Uterus (tissue), 4 donors: ENCODE measurements at places on chromosomes 13 and 19. TPM values are rescaled to one million over a fixed set of nuclear protein-coding genes. Genes with fewer than 3 reads are reported as not detected.

The COX6B2 gene
- not detected for total RNA-seq

The ZNF428 gene
- 50.3 TPM for total RNA-seq

The FPR1 gene
- total RNA-seq: 2.3 TPM

The IRGC gene
- not detected for total RNA-seq

The DHDH gene
- total RNA-seq: 0.95 TPM

The KLK1 gene
- not detected for total RNA-seq

The CNMD gene
- total RNA-seq: not detected

The PLVAP gene
- total RNA-seq: 124 TPM

The CBLC gene
- 5.8 TPM for total RNA-seq

The MEIOSIN gene
- total RNA-seq: not detected

The ZNF497 gene
- not detected for total RNA-seq

The MYH14 gene
- 1.5 TPM for total RNA-seq

The NKG7 gene
- 3.6 TPM for total RNA-seq

The SLC8A2 gene
- total RNA-seq: 17.8 TPM

The SIGLEC9 gene
- 2.6 TPM for total RNA-seq

The HSD17B14 gene
- total RNA-seq: 8.8 TPM

The SKA3 gene
- total RNA-seq: 20.9 TPM

DNA sequence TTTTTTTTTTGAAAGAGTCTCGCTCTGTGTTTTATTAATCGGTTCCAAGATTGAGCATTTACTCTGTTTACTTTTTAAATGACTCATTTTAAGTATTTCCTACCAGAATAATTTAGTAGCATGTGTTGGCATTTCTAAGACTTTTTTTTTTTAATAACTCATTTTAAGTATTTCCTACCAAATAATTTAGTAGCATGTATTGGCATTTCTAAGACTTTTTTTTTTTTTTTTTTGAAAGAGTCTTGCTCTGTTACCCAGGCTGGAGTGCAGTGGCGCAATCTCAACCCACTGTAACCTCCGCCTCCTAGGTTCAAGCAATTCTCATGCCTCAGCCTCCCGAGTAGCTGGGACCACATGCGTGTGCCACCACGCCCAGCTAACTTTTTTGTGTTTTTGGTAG lies 13.1 kb downstream of the SETDB2 start:
- no peak for DNase-seq

DNA sequence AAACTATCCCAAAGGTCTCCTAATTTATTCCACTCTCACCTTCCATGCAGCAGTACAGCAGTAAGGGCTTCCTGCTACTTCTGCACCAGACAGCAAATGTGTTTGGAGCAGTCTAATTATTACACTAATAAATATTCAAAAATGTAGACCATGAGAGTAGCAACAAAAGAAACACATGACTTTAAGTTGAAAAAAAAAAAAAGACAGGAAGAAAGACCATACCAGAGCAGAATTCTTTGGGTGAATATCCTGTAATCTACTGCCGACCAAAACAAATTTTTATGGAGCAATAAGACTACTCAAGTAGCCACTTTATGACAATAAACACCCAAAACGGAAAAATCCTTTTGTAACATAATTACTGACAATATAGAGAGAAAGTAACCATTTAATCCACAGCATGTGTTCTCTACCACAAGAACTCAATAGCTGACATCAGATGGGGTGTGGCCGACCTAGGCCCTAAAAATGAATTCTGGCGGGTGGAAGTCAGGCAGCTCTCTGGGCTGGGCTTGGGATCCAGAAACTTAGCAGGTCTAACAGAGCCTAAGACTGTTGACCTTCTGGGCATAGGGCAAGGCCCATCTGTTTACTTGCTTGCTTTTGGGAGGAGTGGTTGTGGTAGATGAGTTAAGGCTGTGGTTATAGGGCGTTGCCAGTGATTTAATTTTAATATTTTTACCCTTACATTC lies 4.6 kb downstream of the KLF12 start:
- DNase-seq: no peak

- DNase-seq: no peak
Measured at GRCh38 chr13:27176470-27177410, 5.1 kb upstream of the USP12 start.

DNA sequence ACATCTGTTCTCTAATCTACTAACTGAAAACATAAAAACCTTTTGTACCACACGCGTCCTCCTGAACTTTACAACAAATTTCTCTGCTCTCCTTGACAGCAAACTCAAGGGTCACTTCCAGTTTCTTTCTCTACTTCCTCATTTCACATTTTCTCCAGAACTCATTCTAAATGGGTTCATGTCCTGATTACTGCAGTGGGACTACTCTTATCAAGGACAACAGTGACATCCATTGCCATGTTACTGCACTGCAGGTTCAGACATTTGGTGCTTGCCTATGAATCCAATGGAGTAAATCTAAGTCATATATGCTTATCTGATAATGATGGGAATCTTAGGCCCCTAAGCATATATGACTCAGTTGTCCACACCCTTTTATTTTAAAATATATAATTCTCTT lies 35.3 kb downstream of the FPR3 start:
- DNase-seq: no peak

DNA sequence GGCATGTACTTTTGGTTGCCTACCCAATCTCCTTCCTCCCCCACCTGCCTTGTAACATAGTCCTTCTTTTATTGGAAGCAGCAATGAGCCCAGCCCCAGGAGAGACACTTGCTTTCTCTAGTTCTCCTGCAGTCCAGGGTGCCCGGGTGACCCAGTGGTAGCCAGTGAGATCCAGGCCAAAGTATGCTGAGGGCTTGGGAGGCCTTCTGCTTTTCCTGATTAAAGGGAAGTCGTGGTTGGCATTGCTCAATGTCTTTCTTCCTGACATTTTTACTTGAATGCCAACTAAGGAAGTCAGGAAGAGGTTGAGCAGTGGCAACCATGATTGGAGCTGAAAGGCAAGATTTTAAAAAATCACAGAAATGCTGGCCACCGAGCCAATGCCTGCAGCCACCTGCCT lies 25.7 kb downstream of the CNMD start:
- DNase-seq: no peak

DNA sequence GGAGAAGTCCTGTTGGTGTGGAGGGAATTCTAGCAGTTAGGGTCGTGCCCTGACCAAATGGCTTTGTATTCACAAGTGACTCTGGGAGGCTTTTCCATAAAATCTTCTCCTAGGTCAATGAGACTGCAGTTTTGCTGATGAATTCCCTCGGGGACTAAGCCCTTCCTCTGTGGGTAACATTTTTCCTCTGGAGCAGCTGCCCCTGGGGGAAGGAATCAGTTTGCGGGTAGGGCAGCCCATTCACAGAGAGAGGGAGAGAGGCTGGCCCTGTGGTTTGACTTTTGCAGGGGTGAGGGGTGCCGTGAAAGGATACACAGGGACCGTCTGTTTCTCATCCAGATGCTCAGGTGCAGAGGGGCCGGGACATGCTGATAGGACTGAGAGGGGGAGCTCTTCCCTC lies 67.3 kb downstream of the ERICH6B start:
- no peak for DNase-seq

- no peak for DNase-seq
Measured at GRCh38 chr19:35216833-35217648, 11.5 kb downstream of the FAM187B start.

GRCh38 chr13:92829930-92830329 lies 396.7 kb upstream of the GPC6 start:
- DNase-seq: no peak

GRCh38 chr19:3024870-3025548 lies 4.1 kb downstream of the TLE2 start:
- no peak for DNase-seq

- DNase-seq: peak; percentile 86
Measured at GRCh38 chr19:16825312-16826052, 3.7 kb upstream of the SIN3B start.

DNA sequence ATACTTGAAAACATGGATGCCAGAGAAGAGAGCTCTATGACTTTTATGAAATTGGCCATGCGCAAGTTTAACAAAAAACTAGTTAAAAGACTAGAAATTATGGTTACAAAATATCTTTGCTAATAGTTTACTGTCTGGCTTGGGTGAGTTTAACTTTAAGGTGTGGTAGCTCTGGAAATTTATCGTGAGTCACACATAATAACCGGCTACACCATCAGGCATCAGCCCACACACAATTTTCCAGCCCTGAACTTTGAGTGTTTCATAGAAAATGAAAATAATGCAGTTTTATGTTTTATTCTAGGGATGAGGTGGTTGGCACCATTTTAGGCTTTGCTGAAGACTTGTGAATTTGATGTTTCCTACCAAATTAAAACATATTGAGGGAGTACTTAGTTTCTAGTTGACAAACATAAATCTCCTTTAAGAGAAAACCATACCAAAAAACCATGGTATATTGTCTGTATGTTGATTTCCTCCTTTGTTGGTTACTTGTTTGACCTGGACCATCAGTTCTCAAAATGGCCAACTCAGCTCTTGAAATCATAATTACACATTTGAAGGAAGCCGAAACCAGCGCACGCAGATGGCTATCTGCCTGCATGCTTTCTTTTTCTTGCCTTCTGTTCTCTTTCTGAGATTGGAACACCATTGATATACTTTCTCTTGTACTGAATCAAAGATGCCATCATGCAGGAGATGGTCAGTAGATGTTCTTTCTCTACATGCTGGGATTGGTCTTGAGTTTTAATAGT lies 125.1 kb downstream of the AKAP11 start:
- no peak for DNase-seq

DNA sequence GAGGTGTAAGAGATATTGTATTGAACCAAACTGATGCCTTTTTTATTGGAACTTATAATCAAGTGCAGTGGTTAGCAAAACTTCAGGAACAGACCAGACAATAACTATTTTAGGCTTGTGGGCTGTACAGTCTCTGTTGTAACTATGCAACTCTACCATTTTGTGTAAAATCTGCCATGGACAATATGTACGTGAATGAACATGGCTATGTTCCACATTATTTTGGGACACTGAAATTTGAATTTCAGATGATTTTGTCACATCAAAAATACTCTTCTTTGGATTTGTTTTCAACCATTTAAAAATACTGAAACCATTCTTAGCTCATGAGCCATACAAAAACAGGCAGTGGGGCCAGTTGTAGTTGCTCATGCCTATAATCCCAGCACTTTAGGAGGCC lies 27.9 kb upstream of the PEG3 start:
- no peak for DNase-seq

- DNase-seq: no peak
Measured at GRCh38 chr19:33675501-33676124, 53.9 kb downstream of the CHST8 start.

GRCh38 chr19:2341982-2342381 lies 13.5 kb downstream of the SPPL2B start:
- DNase-seq: no peak

GRCh38 chr13:42110410-42111155 lies 62.1 kb downstream of the DGKH start:
- DNase-seq: no peak

GRCh38 chr13:25171517-25172302 lies at the start of gene AMER2:
Gene AMER2 (minus strand): TSS chr13:25172288. CDS start chr13:25171619, 669 bp downstream.
- peak; percentile 24 for DNase-seq

DNA sequence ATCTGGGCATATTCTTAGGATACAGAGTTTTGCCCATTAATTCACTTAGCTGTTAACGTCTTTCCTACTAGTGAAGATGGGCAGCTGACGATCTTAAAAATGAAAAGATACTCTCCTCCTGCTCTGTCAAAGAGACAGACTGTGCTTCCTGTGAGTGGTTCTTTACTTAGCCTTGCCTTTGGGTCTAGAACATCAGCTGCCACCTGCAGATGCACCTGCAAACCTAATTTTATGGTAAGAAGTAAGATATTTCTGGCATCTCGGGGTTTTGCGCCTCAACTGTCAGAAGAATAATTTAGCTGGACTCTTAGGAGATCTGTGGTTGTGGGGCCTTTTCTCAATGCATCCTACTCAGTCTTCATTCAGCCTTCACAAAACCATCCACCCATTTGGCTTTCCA lies 36.2 kb downstream of the TRPC4 start:
- DNase-seq: no peak

- DNase-seq: no peak
Measured at GRCh38 chr13:81318231-81319019, 977.5 kb upstream of the SPRY2 start.

- no peak for DNase-seq
Measured at GRCh38 chr19:16420781-16421386, 50.9 kb downstream of the EPS15L1 start.

DNA sequence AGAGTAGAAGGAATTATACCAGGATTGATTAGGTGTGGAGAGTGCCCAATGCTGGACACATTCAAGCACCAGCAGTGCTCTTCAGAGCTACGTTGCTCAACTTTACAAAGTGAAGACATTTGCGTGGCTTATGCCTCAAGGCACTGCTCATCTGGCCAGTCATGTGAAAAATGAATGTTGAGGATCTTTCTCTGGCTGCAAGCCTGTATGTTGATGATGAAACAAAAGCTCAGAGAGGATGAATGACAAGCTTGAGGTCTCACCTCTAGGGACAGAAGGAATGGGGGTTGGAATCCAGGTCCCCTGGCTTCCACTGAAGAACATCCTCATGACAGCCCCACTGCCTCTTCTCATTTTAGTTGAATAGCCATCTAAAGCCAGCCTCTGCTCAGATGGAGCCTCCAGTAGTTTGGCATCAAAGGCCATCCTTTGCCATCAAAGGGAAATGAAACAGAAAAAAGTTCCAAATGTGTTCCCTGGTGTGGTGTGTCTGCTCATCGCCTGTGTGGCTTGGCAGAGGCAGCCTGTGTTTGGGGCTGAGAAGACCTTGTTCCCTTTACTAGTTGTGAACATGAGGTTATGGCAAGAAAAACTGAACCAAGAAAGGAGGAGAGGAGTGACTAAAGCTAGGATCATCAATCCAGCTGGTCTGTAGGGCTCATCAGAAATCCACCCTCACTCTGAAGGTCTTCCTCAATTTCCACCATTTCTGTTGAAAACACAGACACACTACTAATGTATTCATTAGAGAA lies 114.0 kb upstream of the KL start:
- no peak for DNase-seq

DNA sequence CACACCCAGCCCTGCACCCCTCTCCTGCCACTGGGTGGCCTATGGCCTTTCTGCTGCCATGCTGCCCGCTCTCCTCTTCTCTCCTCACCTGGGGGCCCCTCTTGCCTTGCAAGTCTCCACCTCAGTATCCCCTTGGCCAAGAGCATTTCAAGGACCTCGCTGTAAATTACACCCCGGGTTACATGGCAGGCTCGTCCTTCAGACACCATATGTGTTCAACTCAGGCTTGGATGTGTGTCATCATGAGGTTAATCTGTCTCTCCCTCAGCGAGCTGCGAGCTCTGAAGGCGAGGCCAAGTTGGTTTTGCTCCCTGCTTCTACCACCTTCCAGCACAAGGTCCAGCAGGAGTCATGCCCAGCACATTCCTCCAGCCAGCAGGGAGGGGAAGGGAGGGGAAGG lies 74.8 kb upstream of the TM9SF2 start:
- no peak for DNase-seq

- DNase-seq: peak; percentile 48
Measured at GRCh38 chr19:18202778-18203407, 949 bp downstream of the RAB3A start.

DNA sequence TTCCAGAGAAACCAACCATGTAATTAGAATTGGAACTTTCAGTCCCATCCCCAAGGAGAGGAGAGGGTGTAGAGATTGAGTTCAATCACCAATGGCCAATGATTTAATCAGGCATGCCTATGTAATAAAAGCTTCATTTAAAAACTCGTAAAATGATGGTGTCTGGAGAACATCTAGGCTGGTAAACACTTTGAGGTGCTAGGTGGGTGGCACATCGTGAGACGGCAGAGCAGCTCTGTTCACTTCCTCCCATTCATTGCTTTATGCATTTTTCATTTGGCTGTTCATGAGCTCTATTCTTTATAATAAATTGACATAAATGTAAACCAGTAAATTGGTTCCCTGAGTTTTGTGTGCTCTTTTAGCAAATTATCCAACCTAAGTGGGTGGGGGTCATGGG lies 90.1 kb downstream of the ELF1 start:
- DNase-seq: no peak

GRCh38 chr19:40685563-40685962 lies 4.9 kb downstream of the NUMBL start:
- no peak for DNase-seq
